ENCODE measurements at places on chromosomes 13 and 19.

GRCh38 chr13:46492946-46493345, 60.0 kb upstream of the LRCH1 start:
- DNase-seq, result peak; percentile 9

DNA sequence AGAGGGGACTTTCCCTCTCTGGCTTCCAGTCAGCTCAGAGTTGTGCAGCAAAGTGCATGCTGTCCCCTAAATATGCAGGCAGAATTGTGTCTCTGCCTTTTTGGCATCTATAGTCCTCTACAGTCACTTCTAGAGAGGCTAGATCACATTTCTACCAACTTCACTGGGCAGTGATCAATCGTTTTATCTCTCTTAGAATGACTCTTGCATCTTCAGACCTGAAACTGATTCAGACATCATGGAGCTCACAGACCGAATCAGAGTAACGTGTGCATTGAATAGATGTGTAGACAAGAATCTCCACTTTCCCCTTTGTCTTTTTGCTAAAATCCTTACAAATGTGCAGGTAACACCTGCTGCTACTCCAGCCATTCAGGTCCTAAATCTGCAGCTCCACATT, 6.2 kb downstream of the ZNF253 start:
- no peak for DNase-seq

GRCh38 chr13:25136880-25137787, 35.0 kb downstream of the AMER2 start:
- no peak for DNase-seq

DNA sequence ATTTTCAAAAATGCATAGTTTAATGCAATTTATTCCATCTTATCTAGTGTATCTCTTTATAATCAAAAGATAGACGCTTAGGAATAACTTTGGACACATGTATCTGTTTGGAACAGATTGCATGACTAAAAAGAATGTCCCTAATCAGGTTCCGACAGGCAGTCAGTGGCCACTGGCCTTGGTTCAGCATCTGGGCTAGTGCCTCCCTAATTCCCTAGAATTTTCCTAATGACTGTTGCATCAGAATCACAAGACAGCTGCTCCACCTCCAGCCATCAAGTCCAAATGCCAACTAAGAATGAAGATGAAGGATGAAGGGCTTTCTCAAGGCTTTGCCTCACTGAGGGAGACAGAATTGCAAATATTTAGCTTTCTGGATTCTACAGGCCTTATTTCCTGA, 173.8 kb downstream of the EFNB2 start:
- DNase-seq, result no peak

DNA sequence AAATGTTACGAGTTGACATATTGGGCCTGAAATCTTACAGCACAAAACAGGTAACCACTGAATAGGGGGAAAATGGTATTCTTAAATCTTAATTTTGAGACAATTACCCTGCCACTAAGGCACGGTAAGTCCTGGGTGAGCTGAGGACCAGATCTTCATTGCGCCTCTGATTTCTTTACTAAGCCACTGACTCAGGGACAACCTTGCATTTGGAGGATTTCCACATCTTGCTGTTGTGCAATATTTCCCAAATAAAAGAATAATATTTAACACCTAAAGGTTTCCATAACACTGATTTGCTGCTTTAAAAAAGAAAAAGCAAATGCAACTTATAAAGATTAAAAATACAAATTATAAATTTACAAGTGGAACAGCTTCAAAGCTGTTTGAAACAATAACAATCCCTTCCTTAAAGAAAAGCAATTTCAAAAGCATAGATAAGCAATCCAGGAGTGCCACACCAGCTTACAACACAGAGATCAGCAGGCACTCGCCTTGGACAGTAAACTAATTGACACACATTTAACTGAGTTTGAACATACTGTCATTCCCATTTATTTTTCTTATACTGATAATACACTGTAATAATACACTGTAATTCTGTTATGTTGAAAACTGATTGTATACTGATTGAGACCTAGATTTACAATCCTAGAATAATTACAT, 79.6 kb upstream of the DOCK9 start:
- no peak for DNase-seq
